Stimulated activated CD4-positive, alpha-beta T cell treated with anti-CD3 and anti-CD28 coated beads, Interleukin-4, amount 100 ng/mL, for 1 hour (primary cell): ENCODE measurements at places on chromosomes 5 and 9.
A peak's percentile ranks its signal among the peaks of the same experiment; 100 is the strongest.

DNA sequence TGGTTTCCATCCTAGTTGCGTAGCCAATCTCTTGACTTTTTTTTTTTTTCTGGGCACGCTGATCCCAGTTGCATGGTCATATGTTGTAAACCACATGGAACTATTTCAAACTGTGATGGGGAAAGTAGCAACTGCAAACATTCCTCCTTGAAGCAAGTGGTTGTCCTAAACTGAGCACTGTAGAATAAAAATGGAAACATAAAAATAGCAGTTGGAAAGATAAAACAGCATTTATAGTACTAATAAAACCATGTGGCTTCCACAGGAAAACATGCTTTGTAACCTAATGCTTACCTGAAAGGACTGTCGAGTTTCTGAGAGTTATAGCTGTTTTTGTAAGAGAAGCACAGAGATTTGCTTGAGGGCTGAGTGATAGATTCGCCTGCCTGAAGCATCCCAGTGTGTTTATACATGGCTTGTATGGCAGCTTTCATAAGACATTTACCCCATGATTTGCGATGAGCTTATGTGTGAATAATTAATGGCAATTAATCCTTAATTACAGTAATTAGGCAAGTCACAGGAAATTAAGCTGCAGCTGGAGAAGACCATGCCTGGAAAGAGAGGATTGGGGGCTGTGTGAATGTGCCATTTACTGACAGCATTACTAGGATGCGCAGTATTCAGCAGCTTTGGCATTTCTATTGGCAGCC is 136.5 kb downstream of the PBX3 start:
- DNase-seq, result no peak

DNA sequence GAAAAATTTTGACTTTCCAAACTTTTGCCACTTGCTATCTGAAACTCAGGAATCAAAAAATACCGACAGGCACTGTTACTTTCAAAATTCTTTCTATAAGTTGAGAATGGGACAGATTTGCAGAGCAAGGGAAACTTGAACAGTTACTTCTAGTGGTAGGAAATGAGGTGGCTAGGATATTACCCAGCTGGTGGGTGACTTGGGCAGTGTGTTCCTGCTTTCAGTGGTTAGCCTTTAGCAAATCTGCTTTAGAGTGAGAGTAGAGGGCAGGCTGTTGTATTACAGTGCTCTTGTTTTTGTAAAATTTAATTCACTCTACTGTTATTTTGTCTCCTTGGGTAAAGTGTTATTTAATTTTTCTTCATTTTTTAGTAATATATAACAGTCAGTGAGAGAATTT is 40.2 kb upstream of the ROPN1L start:
- no peak for DNase-seq

DNA sequence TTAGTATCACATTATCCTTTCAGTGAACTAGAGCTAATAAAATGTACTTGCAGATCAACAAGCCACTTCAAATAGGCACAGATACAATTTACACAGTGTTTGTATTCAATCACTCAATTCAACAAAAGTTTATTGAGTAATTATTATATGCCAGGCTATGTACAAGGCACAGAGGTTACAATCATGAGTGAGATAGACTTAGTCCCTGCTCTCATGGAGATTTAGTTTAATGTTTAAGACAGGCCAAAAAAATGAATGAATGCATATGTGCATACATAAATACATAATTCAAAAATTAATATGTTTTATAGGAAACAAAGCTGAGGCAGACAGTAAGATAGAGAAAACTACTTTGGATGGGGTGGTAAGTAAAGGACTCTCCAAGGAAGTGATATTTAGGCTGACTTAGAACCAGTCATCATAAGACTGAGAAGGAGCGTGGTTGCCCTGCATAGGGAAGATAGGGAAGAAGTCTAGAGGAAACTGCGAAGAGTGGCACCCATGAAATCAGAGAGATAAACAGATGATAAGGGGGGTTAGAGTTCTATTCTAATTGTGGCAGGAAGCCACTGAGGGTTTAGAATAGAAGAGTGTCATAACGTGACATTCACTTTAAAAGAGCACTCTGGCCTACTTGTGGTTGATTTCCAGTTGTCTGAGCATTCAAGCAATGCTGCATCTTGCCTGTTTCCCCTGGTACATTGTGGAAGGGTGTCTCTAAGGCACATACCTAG is 49.7 kb upstream of the GRAMD2B start:
- no peak for DNase-seq

DNA sequence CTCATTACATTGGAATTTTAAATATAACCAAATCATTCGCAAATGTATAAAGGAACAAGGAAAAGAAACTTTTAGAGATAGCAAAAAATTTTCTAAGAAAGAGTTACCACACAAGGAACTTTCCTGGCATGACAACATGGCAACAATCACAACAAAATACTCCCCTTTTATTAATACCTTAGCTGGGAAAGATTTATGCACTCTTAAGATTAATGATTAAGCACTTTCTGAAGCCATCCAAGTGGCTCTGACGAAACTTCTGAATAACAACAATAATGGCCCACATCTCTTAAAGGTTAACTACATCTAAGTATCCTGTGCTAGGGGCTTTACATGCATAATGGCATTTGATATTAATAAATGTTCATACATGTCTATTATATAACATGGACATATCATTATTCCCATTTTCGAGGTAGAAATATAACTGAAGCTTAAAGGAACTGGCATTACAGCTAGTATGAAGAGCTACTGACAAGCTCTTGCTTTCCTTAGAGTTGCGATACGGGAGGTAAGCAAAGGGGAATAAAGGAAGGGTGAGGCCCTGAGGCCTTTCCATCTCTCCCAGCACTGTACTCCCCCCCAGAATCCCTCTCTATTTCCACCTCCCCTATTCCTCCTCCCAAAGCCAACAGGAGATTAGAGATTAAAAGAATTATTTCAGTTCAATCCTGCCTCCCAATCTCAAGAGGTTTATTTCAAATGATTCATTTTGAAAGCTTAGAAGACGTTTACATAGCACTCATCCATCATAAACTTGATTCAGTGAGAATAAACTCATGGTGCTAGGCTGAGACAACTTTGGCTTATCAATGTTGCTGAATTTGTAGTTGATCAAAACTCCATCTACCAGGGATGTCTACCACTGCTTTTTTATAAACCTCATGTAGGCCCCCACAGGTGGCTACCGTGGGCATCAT is 9.6 kb downstream of the MTMR12 start:
- DNase-seq, result no peak

- DNase-seq, result peak; percentile 14
Measured at GRCh38 chr5:69368458-69369339, 621 bp downstream of the AK6 start.

- DNase-seq, result no peak
Measured at GRCh38 chr5:73119451-73120157, 771 bp upstream of the TMEM171 start.

- DNase-seq, result no peak
Measured at GRCh38 chr9:20562051-20562450, 60.2 kb downstream of the MLLT3 start.

DNA sequence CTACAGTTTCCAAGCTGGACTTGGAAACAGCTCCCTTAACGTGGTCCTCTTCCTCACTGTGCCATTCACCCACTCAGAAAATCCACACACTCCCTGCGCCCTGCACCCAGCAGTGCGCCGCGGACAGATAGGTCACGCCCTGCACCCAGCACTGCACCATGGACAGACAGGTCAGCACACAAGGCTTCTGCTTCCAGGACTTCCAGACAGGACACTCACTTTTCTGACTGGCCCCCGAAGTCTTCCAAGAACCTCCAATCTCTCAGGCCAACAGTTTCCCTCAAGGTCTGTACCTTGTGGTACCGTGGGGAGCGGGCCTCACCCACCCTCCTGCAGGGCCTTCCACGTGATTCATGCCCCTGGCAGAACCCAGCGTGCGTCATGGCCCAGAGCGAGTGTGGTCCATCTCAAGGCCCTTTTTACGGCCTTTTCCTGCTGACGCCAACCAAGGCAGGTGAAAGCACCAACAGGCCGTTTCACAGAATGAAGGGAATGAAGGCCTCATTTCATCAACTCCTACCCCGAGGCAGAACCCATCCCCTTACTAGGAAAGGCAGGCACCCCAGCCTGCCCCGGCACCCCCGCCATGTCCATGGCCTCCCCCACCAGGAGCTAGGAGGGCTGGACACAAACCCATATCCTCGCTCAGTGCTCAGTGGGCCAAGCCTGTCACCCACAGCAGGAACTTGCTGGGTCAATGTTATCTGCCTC is 17.3 kb downstream of the VAV2 start:
- DNase-seq, result no peak

- no peak for DNase-seq
Measured at GRCh38 chr5:139849501-139849900, 53.9 kb downstream of the PSD2 start.
